HEK293T (cell line): ENCODE measurements at places on chromosomes 5 and 9.

DNA sequence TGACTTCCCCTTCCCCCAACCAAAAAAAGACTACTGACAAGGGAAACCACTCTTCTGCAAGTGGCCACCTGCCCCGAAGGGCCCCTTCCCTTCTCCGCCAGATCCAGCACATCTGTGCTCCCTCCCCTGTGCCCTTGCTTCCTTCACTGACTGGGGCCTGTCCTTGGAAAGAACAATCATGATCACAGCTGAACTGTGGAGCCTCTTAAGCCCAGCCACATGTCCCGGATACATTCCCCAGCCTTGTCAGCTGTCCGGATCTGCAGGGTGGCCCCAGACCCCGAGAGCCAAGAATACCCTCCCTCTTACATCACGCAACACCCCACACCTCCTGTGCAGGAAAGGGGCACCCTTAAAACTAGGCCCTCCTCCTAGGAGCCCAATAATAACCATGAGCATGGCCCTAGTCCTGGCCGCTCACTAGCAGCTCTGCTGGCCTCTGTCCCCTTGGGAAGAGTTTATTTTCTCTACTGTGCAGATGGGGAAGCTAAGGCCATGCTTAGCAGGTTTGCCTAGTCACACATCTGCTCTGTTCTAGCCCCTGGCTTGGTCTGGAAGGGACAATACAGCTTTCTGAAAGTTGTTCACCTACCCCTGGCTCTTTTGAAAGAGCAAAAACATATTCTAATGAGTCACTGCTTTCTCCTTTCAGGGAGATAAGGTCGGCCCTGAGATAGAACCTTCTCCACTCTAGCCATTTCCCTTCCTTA is 3.8 kb downstream of the SPRY4 start:
- DNase-seq = no peak

DNA sequence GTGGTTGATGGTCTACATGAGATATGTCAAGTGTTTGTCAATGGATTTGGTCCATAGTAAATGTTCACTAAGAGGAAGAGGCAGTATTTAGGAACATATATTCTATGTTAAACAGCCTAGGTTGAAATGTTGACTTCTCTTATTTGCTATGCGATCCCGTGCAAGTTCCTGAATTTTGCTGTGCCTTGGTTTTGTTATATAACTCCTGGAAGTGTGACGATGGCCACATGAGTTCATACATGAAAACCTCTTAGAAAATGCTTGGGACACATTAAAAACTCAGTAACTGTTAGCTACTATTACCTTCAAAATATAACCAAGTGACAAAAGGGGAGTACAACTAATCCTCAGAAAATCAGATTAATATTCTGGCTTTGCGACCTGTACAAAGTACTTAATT is 21.9 kb upstream of the FBXW2 start:
- no peak for DNase-seq

DNA sequence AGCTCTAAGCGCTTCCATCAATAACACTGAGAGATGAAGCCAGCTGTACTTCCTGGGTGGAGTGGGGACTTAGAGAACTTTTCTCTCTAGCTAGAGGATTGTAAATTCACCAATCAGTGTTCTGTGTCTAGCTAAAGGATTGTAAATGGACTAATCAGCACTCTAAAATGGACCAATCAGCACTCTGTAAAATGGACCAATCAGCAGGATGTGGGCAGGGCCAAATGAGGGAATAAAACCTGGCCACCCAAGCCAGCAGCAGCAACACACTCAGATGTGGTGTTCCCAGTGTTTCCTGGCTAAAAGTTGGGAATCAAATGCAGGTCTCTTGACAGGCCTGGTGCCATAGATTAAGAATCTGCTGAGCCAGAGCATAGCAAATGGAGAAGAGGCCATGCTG is 60.5 kb downstream of the ALDH7A1 start:
- DNase-seq = no peak

DNA sequence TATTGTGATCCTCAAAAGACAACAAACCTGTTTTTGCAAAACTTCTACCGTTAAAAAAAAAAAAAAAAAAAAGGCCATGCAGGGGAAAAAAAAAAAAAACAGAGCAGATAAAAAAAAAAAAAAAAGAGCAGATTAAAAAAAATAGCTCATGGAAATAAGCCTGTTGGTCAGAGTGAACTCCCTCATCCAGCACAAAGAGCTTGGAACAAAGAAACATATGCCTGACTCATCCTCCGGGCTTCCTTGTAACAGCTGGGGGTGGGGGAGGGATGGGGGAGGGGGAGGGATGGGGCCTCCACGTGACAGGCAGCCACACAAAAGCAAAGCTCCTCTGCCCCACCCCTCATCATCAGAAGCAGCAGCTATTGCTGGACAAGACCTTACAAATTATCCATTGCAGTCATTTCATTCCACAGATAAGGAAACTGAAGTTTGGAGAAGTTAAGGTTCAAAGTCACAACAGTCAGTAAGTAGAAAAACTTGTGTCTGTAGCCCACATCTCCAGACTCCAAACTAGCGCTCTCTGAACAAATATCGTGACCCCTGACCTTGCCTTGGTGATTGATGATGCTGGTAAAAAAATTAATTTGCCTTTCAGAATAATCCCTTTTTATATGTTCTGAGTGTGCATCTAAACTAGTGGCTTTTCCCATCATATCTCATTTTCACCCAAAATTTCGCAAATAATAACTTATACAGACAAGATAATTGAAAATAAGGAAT is 38.9 kb downstream of the SLC35D2 start:
- DNase-seq = peak; percentile 27

DNA sequence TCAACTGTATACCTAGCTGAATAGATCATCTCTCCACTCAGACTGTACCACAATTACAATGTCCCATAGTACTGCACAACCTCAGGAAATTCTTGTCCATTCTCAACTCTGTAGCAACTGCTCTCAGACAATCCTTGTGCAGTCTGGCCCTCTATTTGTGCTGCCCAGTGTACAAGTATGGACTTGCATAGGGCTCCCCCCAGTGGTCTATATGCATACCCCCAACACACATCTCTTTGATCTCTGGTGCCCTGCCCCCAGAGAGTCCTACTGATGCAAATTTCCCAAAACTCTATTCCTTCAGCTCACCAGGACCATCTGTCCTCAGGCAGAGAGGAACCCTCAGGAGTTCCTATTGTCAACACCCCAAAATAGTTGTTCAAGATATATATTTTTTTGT is 205.3 kb downstream of the SLCO4C1 start:
- peak; percentile 58 for DNase-seq

DNA sequence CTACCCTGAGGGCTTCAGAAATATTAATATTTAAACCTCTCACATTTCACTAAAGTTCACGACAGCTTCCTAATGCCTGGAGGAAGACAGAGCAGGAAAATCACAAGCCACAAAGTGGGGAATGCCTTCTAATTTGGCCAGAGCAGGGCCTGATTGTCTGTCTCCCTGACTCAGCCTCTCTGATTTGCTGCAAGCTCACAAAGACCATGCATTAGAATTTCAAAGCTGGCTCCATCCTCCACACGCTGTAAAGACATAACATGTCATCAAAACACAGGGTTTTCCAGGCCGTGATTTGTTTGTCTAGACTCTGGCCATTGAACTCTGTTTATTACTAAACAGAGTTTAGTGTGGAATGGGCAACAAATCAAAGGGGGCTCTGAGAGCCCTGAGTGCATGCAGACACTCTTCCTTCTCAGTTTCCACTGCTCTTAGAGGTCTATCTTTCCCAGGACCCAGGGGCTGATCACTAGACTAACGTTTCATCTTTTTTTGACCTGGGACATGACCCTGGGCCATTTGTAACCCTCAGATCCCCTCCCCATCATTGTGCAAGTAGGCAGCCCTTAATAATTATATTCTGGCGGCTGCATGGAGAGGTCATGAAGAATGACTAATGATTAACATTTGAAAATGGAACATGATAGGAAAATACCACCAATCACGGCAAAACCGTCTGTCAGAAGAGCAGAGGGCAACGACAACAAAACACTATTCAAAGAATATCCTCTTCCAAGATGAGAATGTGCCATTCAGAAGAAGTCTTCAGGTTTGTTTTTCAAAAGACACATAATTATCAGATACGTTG is 140.2 kb downstream of the ENC1 start:
- DNase-seq = no peak

- DNase-seq = no peak
Observed at GRCh38 chr9:124755061-124755460, 16.1 kb downstream of the NR6A1 start.

GRCh38 chr5:58731641-58732040 is 148.8 kb downstream of the RAB3C start:
- DNase-seq = no peak

DNA sequence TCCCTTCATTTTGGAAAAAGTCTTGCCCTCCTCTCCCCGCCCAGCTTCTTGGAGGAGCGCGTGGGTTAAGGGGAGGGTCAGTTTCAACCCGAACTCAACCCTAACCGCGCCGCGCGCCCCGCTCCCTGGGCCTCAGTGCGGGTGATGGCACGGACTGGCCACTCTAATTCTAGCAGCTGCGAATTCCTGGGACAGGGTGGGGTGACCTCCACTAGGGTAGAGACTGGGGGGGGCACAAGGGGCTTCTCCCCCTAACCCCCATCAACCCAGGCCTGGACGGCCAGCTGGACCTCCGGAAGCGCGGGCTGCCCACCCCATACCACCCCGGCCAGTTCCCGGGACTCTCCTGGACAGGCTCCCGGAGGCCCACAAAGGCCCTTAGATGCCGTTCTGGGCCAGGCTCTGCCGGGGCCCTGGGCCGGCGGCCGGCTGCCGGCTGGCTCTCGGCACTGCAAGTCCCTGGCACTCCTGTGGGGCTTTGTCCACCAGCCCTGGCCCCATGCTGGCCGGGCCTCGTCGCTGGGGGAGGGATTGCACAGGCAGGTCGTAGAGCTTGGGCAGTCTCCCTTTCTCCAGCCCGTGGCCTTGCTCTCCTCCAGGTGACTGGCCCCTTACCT is 7.2 kb upstream of the PSD2 start:
- no peak for DNase-seq

- DNase-seq = no peak
Observed at GRCh38 chr5:126645132-126645531, 44.4 kb downstream of the PHAX start.

DNA sequence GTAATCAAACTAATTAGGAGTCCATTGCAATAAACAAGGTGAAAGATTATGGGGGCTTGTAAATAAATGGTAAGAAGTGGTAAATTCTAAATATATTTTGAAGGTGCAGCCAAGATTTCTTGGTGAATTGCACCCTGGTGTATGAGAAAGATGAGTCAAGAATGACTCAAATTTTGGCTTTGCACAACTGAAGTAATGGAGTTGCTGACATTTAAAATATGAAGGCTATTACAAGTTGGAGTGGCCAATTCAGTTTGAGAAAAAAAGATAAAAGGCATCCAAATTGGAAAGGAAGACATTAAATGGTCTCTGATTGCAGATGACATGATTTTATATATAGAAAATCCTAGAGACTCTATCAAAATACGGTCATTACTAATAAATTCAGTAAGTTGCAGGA is 2330.6 kb downstream of the MAT2B start:
- DNase-seq = no peak

DNA sequence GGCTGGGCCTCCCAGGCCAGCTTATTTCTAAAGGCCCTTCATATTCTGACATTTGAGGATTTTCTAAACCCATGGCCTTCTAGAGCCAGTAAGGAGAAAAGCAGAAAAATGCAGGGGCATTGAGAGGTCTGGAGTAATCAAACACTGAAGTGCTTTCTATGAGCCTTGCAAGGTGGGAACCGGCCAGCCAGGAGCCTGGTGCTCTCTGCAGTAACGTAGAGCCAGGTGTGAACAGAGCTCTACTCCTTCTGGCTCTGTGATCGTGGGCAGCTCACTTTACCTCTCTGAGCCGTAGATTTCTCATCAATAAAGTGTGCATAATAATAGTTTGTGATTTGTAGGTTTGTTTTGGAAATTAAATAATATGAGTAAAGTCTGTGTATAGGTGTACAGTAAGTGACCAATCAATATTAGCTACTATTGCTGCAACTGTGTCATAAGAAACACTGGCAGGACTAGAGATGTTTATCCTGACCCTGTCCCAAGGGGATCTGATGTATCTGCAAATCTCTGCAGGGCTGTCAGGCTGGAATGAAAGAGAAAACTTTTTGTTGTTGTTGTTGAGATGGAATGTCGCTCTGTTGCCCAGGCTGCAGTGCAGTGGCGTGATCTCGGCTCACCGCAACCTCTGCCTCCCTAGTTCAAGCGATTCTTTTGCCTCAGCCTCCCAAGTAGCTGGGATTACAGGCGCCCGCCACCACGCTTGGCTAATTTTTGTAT is 2.7 kb downstream of the SYNPO start:
- no peak for DNase-seq

- no peak for DNase-seq
Observed at GRCh38 chr9:127448112-127448805, 2.9 kb downstream of the RPL12 start.

DNA sequence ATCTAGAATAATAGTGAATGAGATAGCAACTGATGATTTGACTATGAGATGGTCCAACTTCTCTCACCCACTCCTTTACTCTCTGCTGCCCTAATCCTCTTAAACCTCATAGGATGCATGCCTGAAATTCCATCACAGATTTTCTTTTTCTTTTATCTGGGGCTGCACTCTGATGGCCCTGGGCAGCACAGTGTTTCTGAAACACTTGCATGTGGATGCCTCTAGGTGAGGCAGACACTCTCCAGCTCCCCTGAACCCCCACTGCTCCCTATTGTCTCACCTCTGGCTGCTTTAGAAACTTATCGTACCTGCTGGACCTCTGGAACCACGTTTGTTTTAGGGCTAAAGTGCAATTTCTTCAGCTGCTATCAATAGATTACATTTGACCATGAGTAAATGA is 67.5 kb downstream of the HTR4 start:
- no peak for DNase-seq

GRCh38 chr9:113343732-113344231 is 3.7 kb upstream of the WDR31 start:
- no peak for DNase-seq

DNA sequence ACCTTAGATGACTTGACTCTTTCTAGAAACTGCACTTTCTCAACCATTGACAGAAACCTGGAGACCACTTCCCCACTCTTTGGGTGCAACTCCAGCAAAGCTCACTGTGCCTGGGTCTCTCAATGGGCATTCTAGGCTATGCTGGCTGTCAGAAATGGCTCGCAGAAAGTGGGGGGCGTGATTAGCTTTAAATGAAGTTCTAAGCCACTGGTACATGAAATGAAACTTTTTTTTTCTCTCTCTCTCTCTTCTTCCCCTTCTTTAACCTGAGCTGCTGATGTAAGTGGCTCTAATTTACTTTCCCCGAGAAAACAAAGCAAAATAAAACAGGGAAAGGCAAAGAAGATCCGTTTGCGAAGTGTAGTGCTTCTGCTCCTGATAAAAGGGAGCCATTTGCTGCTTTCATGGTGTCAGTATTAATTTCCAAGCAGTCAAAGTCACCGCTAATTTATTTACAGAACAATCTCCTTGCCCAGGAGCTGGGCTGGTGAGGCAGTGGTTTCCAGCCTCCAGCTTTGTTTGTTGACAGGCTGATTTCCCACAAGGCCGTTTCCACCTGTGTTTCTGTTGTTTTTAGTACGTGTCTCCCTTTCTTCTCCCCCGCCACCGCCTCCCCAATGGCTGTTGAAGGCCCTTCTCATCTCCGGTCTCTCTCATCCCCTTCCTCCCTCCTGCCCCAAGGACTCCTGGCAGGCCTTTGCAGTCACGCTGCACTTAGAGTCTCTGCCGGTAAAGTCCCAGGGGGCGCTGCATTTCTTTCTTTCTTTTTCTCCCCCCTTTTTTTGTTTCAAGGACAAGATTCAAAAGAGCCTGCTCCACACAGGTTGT is 422.9 kb downstream of the EBF1 start:
- DNase-seq = peak; percentile 23
